SK-N-SH (cell line): ENCODE measurements at places on chromosomes 13 and 19.

- DNase-seq = peak; percentile 71
Observed at GRCh38 chr13:46622630-46623256, 69.8 kb downstream of the LRCH1 start.

- no peak for DNase-seq
Observed at GRCh38 chr19:55525289-55526101, 11.4 kb downstream of the SBK2 start.

- peak; percentile 11 for DNase-seq
Observed at GRCh38 chr13:36395280-36395679, 37.0 kb upstream of the CCNA1 start.

DNA sequence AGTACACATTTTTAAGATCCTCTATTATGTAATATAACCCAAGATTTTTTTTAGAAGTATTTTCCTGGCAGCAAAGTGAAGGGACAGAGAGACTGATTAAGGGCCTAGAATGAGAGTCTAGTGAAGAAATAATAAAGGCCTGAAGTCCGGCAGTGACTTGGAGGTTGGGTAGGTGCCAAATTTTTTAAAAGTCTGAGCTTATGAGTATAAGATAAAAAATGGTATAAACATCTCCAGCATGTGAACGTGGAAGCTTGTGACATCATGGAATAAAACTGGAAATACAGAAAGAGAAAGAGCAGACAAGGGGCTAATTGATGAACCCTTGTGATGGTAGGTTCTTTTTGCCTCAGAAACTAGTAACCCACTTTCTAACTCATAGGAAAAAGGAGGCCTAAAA lies 174.6 kb downstream of the SUCLA2 start:
- no peak for DNase-seq

- DNase-seq = no peak
Observed at GRCh38 chr19:5450482-5451126, 4.6 kb upstream of the ZNRF4 start.

- no peak for DNase-seq
Observed at GRCh38 chr13:78520425-78520824, 82.9 kb downstream of the POU4F1 start.

GRCh38 chr19:45446295-45446694 lies 21.5 kb upstream of the FOSB start:
- peak; percentile 42 for DNase-seq

DNA sequence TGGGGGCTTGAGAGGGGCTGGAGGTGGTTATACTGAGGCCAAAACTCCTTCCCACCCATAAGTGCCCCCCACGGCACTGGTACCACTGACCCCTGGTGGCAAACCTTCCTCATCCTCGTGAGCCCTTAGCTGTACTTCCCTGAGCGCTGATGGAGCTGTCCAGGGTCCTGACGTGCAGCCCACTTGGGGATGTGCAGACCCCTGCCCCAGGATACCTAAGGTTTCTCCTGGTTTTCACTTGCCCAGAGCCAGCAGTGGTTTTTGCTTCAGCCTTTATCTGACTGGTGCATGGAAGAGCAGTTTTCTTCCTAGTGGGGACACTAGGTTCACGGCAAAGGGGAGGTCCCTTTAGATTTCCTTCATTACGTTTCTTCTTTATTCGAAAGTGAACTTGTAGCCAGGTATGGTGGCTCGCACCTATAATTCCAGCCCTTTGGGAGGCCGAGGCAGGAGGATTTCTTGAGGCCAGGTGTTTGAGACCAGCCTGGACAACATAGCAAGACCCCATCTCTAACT lies 28.7 kb upstream of the KCTD15 start:
- DNase-seq = no peak

- DNase-seq = no peak
Observed at GRCh38 chr19:19579533-19580361, 38.7 kb downstream of the PBX4 start.

- DNase-seq = no peak
Observed at GRCh38 chr19:43751466-43752220, 3.1 kb downstream of the SMG9 start.

GRCh38 chr13:81683521-81683920 lies 1342.6 kb upstream of the SPRY2 start:
- no peak for DNase-seq

- DNase-seq = peak; percentile 43
Observed at GRCh38 chr13:35157143-35157755, 215.2 kb downstream of the NBEA start.

DNA sequence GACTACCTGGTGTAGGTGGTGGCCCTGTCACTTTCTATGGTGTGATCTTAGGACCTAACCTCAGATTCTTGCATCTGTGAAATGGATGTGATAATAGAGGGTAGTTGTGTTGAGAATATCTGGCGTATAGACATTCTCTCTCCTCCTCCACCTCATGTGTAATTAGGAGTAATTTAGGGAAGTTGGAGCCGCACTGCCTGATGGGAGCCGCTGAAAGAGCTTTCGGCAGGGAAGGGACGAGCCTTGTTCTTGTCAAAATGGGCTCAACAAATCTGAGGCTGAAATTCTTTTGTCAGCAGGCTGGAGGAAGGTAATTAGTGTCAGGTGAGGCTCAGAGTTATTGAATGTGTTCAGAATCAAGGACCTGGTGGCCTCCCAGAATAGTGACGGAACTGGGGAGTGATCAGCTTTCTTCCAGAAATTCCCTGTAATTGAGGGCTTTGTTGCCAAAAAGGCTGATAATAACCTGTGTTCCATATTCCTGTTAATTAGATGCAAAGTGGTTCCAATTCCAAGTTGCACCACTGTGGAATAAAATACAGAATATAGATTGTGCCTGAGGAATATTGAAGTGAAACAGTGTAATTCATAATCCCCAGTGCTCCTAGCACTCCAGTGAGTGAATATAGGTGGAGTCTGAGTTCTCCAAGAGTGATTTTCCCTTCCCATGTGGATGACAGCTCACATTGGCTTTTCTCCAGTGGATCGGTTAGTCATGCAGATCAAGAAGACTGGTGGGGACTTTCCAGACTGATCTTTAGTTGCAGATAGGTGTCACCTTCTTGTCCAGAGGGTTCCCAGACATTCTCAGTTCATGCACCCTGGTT lies 47.5 kb downstream of the SPATA13 start:
- DNase-seq = no peak

DNA sequence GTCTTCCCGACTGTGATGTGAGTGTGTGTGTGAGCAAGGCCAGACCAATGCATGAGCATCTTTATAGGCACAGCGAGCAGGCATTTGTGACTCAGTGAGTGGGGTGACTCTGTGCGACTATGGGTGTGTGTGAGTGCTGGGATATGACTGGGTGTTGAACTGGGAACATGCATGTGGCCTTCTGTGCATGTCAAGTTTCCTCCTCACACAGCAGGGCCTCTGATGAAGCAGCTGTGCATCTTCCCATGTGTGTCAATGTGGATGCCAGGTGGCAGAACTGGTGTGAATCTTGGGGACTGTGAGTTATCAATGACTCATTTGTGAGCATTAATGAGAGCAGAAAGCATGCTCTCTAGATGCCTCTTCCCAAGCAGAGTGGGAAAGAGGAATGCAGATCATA lies 12.1 kb upstream of the LGALS14 start:
- DNase-seq = no peak

DNA sequence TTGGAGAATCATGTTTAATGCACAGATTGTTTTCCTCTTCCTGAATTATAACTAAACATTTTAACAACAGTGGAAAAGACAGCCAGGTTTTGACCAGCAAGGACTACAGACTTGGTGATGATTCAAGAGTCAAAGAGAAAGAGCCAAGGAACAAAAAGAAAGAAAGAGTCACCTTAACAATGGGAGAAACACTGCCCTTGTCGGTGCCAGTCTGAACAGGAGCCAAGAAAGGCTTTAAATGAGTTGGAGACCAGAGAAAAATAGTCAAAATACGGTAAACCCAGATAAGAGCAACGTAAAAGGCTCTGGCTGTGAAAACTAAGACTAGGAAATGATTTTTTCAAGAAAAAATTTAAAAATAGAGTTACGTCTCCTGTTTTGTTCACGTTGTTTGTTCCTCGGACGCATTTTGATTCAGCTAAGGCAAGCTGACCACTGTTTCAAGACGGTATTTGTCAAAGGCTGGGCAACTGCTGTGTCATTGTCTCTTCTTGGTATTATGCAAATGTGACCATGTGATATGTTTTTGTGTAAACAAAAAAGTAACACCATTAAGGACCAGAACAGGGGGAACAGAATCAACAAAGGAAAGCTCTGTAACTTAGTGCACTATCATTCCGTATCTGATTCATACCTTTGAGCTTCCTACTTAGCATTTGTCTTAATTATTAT lies 634.5 kb downstream of the LIG4 start:
- no peak for DNase-seq
